NCI-H526 treated with DMSO at 0.1 percent for 48 hours (cell line): ENCODE measurements at places on chromosomes 11 and 22.

GRCh38 chr11:65814131-65814985 is 19.4 kb upstream of the SNX32 start:
- no peak for DNase-seq

DNA sequence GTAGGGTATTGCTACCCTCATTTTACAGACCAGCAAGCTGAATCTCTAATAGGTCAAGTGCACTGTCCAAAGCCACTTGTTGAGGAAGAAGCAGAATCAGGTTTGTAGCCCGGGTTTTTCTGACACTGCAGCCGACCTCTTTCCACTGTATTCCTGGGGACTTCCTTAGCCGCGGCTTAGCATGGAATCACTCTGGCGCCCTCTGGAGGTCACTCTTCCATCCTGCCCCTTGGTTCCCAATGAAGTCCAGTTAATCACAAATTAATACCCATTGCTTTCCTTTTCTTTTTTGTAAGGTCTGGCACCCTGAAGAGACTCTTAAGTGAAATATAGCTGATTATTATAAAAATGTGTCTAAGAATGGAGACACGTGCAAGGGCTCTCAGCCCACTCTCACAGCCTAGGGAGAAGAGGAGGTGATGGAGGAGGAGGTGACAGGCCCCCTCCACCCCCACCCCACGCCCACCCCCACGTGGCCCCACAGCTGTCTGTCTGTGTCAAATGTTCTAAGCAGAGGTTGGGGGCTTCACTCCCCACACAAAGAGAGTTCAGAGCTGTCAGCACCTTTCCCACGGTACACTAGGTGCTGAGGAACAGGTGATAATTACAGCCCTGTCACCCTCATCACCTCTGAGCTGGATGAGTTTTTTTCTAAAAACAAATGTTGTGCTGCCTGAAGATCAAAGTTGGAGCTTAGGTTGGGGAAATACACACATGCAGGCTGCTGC is 57.7 kb upstream of the DRD2 start:
- peak; percentile 92 for DNase-seq

- no peak for DNase-seq
Observed at GRCh38 chr22:42001706-42002105, 3.1 kb downstream of the WBP2NL start.

DNA sequence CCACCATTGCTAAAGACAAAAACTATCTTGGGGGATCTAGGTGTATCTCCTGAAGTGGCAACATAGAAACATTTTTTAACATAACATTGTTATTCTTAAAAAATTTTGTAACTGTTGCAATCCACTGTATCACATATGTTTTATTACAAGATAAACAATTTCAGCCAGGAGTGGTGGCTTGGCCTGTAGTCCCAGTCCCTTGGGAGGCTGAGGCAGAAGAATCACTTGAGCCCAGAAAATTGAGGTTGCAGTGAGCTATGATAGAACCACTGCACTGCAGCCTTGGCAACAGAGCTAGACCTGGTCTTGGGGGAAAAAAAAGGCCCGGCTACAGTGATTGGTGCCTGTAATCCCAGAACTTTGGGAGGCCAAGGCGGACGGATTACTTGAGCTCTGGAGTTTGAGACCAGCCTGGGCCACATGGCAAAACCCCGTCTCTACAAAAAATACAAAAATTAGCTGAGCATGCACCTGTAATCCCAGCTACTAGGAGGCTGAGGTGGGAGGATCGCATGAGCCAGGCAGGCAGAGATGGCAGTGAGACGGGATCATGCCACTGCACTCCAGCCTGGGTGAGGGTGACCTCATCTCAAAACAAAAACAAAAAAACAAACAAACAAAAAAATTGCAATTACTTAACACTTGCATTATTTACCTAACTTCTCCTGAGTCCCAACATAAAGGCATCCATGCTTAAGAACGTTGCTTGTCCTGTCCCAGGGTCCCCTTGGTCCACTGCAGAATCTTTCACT is 1.5 kb upstream of the DEPDC5 start:
- no peak for DNase-seq

- peak; percentile 83 for DNase-seq
Observed at GRCh38 chr11:109853156-109853776, 239.9 kb upstream of the ZC3H12C start.

- no peak for DNase-seq
Observed at GRCh38 chr11:75874684-75875341, 59.8 kb downstream of the UVRAG start.

- DNase-seq = no peak
Observed at GRCh38 chr11:96219981-96220623, 122.9 kb downstream of the MAML2 start.
